ENCODE measurements at places on chromosomes 11 and 22.

DNA sequence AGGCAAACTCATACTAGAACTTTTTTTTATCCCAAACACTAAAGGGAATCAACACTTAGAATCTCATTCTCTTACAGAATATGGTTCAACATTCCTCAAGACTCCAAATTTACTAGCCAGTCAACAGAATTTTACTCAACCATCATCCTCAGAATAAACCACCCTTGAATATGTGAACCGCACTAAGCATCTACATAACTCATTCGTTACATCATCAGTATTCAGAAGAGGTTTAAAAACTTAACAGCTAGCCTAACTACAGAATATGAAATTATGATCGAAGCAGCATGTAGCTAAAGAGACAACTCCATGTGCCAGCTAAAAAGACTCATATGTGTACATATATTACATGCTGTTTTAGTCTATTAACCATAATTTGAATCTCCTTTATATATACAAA is 47.9 kb downstream of the CLDN25 start:
- DNase-seq, result no peak

DNA sequence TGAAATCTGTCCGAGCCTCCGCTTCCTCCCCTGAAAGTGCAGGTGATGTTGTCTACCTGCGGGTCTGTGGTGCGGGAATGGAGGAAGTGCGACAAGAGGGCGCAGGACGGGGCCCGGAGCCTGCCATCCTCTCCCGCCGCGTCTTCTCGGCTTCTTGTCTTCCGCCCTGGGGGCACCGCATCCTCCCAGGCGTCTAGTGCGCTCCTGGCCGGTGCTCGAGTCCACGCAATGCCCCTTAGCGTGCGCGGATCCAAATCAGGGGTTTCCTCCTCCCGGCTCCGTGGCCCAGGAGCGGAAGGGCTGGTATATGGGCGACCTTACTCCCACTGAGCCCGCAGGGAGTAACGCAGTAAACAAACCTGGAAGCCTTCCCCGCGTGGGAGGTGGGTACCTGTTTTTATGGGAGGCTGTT is 405 bp downstream of the SFI1 start:
- no peak for DNase-seq

DNA sequence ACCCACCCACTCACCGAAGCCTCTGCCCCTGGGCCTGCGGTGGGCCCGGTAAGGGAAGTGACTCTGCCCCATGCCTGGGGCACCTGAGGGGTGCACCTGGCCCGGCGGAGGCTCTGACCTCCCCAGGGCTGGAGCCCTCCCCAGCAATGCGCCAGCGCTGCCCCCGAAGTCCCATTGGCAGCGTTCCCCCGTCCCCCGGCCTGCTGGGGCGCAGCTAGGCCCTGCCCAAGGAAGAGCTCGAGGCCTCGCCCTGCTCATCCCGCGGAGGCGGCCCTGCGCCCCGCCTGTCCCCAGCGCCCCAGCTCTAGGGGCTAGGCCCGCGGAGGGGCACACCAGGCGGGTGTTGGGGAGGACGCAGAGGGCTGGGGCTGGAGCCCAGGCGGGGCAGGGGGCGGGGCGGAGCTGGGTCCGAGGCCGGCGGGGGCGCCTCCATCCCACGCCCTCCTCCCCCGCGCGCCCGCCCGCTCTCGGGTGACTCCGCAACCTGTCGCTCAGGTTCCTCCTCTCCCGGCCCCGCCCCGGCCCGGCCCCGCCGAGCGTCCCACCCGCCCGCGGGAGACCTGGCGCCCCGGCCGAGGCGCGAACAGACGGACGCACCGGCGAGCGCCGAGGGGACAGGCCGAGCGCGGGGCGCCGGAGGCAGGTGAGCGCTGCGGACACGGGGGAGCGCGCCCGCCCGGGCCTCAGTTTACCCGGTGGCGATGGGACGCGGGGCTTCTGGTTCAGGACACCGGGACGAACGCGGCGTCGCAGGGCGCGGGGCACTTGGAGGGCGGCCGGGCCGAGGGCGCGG is at the start of gene EPS8L2:
TSS of gene EPS8L2 (plus strand) at position 586 of the 793 bp plus-strand sequence. CDS start 3,177 bp downstream, outside the sequence.
- DNase-seq, result no peak

DNA sequence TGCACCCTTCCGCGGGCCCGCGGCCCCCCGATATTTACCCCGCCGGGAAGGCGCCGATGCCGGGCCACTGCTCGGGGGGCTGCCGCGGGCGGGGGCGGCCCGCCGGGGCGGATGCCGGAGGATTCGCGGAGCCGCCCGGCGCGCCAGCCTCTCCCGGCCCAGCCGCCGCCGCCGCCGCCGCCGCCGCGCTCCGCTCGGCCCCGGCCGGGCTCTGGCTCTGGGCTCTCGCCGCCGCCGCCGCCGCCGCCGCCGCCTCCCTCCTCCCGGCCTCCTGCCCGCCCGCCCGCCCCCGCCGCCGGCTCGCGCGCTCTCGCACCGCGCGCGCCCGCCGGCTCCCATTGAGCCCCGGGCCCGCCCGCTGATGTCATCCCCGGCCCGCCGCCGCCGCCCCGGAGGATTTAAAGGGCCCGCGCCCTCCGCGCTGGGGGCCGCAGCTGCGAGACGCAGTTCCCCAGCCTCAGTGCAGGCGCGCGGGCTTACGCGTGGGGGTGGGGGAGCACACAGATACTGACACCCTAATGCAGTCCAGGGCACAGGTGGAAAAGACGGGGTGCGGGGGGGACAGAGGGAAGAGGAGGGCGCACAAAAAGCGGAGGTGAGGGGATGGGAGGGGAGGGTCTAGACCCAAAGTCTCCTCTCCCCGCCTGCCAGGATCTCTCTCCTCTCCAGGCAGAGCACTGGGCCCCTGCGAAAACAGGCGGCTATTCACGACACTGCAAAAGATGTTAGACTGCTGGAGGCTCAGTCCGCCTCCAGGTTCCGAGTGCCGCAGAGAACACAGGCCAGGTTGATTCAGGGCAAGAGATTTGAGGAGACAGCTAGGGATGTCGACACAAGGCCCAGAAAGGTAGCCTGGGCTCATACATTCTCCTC is at the start of gene CSNK1E:
TSS of gene CSNK1E (minus strand) at position 312 of the 873 bp plus-strand sequence. CDS start 3,276 bp downstream, outside the sequence.
- DNase-seq, result no peak

- no peak for DNase-seq
Measured at GRCh38 chr11:122069707-122070360, 46.2 kb downstream of the BLID start.

- no peak for DNase-seq
Measured at GRCh38 chr11:75474240-75474639, 41.2 kb upstream of the KLHL35 start.

GRCh38 chr11:6746086-6746618 is 25.6 kb downstream of the OR2AG2 start:
- no peak for DNase-seq

GRCh38 chr22:36191106-36191836 is 10.3 kb downstream of the APOL4 start:
- DNase-seq, result no peak

GRCh38 chr11:104934594-104934993 is 33.8 kb downstream of the CASP4 start:
- no peak for DNase-seq

GRCh38 chr11:43578346-43579170 is 102.0 kb upstream of the HSD17B12 start:
- DNase-seq, result no peak

- DNase-seq, result no peak
Measured at GRCh38 chr11:84855508-84856245, 771.5 kb downstream of the DLG2 start.

GRCh38 chr22:50729391-50730012 is 8.5 kb upstream of the ACR start:
- DNase-seq, result no peak

GRCh38 chr11:126754591-126755426 is 245.8 kb downstream of the KIRREL3 start:
- DNase-seq, result no peak

- DNase-seq, result no peak
Measured at GRCh38 chr11:39144351-39145130, 2314.9 kb downstream of the LRRC4C start.

GRCh38 chr11:57515332-57516060 is at the start of gene SLC43A1:
TSS of gene SLC43A1 (minus strand) at chr11:57515702. CDS start at chr11:57514111, 1,591 bp downstream.
- DNase-seq, result no peak

DNA sequence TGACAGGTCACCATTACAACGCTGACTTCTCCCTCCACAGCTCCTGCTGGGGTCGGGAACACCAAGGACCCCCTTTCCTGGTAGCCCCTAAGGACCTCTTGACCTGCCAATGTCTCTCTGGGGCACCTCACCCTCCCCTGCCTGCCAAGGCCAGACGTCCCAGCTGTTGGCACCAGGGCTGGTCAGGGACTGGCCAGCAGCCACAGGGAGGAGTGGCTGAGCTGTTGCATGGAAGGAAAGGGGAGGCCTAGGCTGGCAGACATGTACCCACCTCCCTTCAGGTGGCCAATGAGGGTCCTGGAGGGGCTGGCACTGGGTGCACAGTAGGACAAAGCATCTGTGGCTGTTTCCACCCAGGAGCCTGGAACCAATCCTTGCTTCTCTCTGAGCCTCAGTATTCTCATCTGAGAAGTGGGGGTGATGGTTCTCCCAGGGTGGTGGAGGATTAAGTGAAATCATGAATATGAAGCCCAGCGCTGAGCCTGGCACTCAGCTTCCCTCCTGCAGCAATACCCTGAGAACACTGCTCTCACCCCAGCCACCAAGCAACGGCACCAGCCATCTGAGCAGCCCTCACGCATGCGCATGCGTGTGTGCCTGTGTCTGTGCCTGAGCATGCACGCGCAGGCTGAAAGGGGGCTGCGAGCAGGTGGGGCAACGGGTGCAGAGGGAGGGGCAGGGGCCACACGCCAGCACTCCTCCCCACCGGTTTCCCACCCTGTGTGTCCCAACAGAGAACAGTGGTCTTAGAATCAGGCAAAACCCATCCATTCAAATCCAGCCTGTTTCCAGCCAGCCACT is 5.9 kb downstream of the KCNJ4 start:
- no peak for DNase-seq

DNA sequence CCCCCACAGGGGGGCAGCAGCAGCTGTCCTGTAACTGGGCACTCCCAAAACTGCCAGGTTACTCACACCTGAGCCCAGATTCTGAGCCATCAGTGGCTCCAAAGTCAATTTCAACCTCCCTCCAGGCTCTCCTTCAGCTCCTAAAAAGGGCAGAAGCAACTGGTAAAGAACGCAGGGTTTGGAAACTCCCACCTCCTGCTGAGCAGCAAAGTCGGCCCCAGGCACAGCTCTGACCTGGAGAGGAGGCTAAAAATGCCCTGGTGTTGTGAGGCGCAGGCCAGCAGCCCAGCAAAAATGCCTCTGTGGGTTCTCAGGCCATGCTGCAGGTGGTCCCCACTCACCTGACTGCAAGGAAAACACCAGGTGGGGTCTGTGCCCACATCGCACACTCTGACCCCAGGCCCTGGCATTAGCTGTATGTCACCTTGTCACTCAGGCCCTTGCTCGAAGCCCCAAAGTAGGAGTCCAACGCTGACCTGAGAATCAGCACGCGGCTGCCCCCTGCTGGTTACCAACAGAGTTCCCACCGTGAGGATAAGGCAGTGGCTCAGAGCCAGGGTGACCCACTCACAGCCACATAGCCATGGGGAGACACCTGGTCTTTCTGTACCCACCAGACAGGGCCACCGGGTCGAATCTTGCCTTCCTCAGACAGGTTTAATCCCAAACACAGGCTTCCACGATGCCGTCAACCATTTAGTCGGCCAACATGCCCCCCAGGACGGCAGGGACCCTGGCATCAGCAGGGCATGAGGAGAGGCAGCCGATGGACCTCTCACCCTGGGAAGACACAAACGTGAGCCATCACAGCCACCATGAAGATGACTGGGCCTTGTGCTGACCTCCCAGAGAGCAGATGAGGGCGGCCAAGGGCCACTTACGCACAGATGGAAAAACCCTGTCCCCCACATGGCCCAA is 11.1 kb downstream of the POLR3H start:
- DNase-seq, result no peak

- no peak for DNase-seq
Measured at GRCh38 chr22:35578836-35579575, 38.1 kb downstream of the MB start.

DNA sequence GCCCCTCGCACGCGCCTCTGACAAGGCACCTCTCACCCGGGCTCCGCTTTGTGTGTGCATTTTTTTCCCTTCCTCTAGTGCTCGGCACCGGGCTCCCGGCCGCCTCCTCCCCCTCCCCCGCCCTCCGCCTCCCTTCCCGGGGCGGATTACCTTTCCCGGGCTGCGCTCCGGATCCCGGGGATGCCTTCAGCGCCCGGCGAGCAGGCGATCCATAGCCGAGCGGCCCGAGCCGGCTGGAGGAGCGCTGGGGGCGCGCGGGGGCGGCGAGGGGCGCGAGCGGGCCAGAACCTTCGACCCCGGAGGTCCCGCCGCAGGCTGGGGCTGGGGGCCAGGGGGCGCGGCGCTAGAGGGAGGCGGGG is 282 bp downstream of the MPPED2 start:
- no peak for DNase-seq

- no peak for DNase-seq
Measured at GRCh38 chr11:111846063-111846462, 25.3 kb downstream of the ALG9 start.

DNA sequence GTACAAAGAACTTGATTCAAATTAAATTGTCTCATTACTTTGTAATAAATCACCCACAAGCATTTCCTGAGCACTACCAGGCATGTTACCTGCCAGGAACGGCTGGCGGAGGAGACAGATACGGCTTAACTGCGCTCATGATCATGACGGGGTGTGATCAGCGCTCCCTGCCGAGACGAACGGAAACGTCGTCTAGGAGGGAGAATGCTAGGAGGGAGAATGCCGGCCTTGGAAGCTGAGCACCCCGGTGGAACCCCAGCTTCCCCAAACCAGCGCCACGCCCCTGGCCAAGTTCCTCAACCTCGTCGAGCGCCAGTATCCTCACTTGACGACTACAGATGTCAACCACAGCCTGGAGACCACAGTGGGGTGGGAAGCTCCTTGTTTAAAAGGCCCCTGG is 272.8 kb downstream of the CTTN start:
- DNase-seq, result no peak

DNA sequence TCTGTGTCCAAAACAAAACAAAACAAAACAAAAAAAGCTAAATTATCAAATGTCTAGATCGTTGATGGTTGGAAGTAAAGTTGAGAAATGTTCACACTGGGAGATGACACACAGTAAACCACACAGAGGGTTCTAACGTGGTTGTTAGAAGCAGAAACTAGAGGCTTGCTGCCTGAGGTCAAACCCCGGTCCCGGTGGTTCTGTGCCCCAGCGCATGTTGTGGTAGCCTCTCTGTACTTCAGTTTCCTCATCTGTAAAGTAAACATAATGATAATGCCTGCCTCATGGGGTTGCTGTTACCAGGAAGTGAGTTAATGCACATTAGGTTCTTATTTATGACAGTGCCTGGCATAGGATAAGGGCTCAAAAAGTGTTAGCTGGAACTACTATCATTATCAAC is 33.4 kb downstream of the PPARA start:
- DNase-seq, result no peak

DNA sequence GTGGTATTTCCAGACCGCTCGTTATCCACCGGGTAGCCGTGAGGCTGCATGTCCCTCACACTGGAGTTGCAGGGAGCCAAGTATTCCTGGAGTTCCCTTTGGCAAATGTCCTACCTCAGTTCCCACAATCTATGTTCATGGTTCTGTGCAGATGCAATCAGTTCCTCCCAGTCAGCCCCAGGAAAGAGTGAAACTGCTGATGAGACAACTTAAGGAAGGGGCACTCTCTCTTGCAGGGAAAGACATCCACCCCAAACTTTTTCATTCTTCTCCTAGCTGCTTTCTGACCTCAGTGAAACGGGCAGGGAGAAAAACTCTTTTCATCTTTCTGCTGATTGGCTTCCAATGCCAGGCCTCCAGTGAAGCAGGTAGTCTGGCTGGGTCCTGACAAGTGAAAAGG is 205.1 kb upstream of the TMEM45B start:
- DNase-seq, result no peak
